ENCODE measurements at places on chromosomes 1 and 21.

GRCh38 chr1:54812801-54813484 is 11.8 kb upstream of the TTC22 start:
- DNase-seq: no peak

- DNase-seq: no peak
Measured at GRCh38 chr1:28340221-28340974, 11.6 kb downstream of the MED18 start.

DNA sequence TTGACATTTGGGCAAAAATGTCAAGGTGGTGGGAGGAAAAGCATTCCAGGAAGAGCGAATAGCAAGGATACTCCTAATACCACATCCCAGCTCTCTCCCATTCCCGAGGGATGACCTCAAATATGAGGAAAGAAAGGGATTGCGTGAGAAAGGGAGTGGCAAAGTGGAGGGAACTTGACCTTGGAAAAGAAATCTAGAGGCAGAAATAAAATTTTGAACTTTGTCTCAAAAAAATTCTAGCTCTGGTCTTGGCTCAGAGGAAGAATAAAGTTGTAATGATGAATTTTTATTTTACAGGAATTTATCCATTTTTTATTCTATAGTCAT is 127.8 kb downstream of the TBX19 start:
- no peak for DNase-seq

GRCh38 chr1:154469844-154470560 is 32.0 kb upstream of the TDRD10 start:
- peak; percentile 69 for DNase-seq

DNA sequence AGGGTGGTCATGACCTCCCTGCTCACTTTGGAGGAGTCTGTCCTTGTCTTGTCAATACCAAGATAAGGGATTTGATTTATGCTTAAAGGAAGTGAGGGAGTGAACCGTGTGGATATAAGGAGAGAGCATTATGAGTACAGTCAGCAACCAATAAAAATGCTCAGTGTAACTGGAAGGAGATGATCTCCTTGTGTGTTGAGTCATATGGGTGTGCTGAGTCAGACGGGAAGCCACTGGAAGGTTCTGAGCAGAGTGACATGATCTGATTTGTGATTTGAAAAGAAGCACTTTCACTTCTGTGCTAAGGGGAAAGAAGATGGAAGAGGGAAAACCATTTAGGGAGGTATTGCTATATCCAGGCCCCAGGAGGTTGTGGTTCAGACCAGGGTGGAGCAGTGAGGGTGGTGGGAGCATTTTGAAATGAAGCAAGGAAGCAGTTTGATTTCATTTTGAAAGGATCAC is 2.5 kb upstream of the BCL10 start:
- DNase-seq: no peak

GRCh38 chr1:203769505-203770343 is 4.7 kb downstream of the LAX1 start:
- DNase-seq: peak; percentile 71

DNA sequence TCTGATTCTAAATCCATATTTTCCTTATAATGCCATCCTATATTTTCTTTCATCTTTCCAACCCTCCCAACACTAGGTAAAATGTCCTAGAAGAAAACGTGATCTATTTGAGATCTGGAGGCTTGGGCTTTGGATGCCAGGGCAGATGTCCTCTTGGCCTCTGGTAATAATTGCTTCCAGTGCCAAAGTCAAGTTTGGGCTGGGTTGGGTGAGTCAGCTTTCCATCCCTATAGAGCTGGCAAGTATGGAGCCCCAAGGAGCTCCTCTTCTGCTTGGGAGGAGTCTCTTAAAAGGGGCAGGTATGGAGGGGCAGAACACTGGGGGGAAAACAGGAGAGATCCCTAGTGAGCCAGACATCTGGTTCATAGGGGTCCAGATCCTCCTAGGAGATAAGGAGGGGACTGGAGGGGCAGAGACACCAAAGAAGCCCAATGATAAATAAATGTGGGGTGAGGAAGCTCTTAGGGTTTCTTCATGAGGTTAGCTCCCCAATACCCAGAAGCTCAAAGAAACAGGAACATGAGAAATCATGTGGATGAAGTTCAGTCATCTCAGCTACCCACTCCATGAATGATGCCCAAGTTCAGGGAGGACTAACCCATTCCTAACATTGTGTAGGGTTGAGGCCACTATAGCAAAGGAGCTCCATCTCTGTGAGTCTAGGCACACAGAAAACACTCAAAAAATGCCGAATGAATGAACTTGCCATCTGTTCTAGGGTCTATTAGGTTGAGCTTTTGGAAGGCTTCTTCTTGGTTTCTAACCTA is 3.5 kb downstream of the C1orf116 start:
- no peak for DNase-seq

GRCh38 chr1:6554907-6555778 is at the start of gene TAS1R1:
TAS1R1 (plus strand) TSS chr1:6555307; CDS start chr1:6555374, 67 bp downstream.
- DNase-seq: peak; percentile 26

GRCh38 chr1:1306661-1307260 is 969 bp downstream of the ACAP3 start:
- DNase-seq: peak; percentile 43

GRCh38 chr1:180954005-180954800 is 41.5 kb downstream of the KIAA1614 start:
- DNase-seq: peak; percentile 76

GRCh38 chr21:36059823-36060158 is 535 bp downstream of the SETD4 start:
- no peak for DNase-seq

DNA sequence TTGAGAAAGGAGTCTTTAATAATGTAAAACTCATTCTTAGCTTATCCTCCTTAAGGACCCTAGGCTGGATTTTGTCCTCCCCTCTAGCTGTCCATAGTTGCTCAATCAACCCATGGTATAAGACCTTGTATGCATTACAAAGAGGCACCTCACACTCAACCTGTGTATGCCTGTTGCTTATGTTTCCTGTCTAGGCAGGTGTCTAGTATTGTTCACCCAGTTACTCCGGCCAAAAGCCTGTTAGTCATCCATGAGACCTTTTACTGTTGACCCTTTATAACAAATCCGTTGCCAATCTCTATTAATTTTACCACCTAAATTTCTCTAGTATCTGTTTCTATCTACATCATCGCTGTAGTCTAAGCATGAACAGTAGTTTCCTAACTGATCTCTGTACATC is 3.7 kb downstream of the LYPLAL1 start:
- DNase-seq: no peak

DNA sequence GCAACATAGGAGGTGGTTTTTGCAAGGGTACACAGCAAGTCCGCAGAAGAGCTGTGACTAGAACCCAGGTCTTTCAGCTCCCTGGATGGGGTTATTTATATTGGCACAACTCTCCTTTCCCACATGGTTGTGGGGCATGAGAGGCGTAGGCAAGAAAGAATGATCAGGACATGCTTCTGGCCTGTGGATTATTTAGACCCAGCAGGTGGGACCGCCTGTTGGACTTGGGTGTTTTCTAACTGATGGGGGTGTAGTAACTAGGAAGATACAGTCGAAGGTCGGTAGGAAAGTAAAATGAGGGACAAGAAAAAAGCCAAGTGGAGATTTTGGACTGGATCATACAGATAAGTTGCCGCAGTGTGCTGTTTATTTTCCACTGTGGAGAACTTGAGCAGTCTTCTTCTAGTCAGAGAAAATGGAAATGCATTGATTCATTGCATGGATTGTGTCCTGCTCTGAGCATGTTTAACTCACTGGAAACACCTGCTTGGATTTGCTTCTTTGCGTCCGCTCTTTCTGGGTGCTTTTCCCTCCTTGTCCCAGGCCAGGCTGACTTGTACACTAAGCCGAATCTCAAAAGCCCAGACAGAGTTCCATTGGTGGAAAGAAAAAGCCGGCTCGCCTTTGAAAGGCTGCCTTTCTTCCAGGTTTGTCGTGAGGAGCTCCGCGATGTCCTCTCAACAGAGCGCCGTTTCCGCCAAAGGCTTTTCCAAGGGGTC is 592 bp downstream of the CRCT1 start:
- DNase-seq: no peak

- no peak for DNase-seq
Measured at GRCh38 chr1:58815069-58815685, 31.3 kb upstream of the JUN start.

GRCh38 chr1:27588256-27589232 is 15.4 kb downstream of the AHDC1 start:
- no peak for DNase-seq

DNA sequence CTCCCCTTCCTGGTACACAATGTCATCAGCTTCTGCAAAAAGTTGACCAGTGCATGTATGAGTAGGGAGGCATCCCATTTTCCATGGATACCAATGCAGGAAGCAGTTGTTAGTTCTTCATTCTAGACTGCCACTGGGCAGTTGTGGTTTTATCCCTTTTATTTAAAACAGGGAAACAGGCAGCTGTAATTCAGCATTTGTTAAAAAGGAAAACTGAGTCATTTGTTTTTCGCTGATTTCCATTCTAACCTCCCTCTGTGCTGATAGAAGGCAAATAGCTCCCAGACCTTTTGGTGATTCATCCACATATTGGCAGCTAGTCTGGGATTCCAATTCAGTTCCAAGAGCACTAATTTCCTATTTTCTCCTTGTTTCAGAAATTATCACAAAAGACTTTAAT is 21.1 kb upstream of the ABCA4 start:
- no peak for DNase-seq

- DNase-seq: no peak
Measured at GRCh38 chr1:54649130-54649898, 7.7 kb downstream of the MROH7 start.

- DNase-seq: no peak
Measured at GRCh38 chr1:47663286-47663685, 225.4 kb downstream of the FOXD2 start.

DNA sequence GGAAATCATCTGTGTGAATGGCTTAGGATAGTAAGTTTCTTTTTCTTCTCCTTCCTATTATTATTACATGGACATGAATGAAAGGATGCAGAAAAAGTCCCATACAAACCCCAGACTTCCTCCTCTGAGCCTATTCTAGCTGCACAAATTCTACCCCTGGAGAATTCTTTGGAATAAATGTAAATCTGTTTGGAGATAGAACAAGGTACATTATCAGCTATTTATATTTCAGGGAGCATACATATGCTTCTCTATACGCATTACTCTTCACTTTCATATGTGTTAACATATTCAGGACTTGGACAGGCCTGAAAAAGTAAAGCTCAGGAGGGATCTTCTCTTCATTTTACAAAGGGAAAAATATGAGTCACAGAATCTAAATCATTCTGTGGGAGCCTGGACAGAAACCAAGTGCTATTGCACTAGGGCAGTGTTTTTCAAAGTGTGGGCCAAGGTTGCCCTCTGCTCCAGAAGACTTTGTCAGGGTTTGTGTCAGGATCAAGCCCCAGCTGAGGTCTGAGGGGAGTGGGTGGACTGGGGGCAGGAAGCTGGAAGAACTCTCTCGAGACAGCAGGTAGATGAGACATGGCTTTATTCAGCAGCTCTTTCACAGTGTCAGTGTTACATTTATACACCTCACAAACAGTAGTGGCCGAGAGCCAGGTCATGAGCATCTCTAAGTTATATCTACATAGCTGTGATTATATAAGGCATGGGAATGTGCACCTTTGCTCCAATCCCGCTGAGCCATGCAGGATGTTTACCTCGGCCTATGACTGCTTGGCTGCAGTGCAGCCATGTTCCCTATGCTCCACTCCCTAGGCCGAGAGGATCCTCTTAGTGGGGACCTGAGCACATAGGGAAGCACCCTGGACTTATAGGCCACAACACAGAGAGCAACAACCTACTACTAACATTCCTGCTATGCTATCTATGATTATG is 114.3 kb downstream of the GDAP2 start:
- no peak for DNase-seq

- DNase-seq: no peak
Measured at GRCh38 chr1:96515925-96516324, 205.7 kb upstream of the PTBP2 start.

GRCh38 chr1:38818175-38818976 is 41.2 kb downstream of the RRAGC start:
- peak; percentile 55 for DNase-seq

DNA sequence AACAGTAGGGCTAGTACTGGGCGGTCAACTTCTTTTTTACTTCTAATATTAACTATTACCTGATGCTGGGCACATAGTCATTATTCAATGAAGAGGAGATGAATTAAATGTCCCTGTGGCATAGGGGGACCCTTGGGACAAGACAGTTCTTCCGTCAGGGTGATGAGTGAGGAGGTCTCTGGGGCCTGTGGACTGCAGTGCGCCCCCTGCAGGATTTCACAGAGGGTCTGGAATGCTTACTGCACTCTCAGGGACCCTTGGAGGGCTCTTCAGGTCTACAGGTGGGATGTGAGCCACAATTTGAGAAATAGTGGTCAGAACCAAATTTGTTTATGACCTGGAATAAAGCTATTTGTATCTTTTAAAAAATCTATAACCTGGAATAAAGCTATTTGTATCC is 149.4 kb downstream of the FAM78B start:
- DNase-seq: no peak

- no peak for DNase-seq
Measured at GRCh38 chr1:226950871-226951270, 10.8 kb downstream of the COQ8A start.

GRCh38 chr21:27426196-27426595 is 459.3 kb upstream of the ADAMTS5 start:
- DNase-seq: no peak

DNA sequence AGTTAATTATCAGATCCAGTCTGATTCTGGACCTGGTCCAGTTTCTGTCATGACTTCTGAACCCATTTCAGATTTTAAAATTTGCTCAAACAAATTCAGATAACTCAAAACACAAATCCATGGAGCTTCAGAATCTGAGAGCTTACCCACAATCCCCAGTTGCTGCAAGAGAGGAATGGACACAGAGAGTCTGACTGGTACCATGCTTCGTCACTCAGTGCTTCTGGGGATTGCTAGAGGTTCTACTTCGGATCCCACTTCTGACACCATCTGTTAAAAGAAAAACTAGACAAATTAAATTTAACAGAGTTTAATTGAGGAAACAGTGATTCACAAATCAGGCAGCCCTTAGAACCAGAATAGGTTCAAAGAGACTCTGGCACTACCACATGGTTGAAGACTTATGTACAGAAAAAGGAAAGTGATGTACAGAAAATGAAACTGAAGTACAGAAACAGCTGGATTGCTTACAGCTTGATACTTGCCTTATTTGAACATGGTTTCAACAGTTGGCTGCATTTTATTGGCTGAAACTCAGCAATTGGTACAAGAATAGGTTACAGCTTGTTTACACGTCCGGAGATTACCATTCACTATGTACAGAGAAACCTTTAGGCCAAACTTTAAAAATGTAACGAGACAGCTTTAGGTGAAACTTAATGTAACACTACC is 60.7 kb upstream of the TEKT2 start:
- no peak for DNase-seq

DNA sequence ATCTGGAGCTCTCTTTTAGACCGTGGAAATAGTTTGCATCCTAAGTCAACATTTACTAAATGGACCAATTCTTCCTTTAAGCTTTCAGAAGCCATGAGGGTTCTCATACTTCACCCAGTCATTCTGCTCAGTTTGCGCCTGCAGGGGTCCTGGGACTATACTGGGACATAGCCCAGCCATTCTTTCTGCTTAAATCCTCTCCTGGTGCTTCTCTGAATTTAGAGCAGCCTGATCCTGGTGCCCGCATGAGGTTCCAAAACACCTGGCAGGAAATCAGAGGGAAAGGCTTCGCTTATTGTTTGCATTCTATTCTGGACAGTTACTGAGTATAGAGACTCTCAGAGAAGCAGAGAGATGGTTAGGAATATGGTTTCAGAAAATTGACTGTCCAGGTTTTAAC is 27.0 kb downstream of the TNN start:
- DNase-seq: no peak
